CMK (cell line): ENCODE measurements at places on chromosomes 6 and 20.

- no peak for DNase-seq
Measured at GRCh38 chr6:41502566-41502916, 43.6 kb upstream of the FOXP4 start.

DNA sequence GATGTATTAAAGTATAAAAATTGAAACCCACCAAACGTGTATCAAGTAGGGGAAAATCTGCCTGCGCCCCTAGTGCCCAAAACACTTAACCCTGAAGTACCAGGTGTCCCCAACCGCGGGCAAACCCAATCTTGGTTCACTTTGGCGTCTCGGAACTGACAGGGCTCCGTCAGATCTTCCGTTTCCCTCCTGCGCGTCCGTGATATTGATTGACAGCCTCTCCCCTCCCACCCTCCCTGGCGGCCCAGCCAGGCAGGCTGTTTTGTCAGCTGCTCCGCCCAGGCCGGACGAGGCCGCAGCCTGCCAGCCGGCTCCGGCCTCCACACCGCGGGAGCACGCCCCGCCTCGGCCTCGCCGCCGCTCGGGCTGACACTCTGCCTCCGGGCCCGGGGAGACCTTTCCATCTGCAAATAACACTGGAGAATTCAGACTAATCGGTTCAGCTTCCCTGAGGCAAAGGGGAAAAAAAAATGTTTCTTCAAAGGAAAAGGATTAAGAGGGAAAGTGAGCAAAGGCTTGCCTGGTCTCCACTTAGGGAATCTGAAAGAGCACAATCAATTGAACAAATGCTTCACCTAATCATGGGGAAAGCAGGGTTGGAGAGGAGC is 234.9 kb upstream of the MCHR2 start:
- peak; percentile 30 for DNase-seq

DNA sequence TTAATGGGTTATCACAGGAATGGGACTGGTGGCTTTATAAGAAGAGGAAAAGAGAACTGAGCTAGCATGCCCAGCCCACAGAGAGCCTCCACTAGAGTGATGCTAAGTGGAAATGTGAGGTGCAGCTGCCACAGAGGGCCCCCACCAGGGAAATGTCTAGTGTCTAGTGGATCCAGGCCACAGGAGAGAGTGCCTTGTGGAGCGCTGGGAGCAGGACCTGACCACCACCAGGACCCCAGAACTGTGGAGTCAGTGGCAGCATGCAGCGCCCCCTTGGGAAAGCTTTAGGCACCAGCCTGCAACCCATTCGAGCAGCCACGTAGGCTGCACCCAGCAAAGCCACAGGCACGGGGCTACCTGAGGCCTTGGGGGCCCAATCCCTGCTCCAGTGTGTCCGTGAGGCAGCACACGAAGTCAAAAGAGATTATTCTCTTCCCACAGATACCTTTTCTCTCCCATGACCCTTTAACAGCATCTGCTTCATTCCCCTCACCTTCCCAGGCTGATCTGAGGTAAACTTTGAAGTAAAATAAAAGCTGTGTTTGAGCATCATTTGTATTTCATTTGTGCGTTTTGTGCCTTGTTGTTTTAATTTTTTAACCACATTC is 4.4 kb downstream of the HLA-E start:
- no peak for DNase-seq

GRCh38 chr20:62128502-62128901 is 6.2 kb downstream of the LSM14B start:
- no peak for DNase-seq

- DNase-seq = no peak
Measured at GRCh38 chr6:42241915-42242314, 24.3 kb upstream of the MRPS10 start.

GRCh38 chr6:39849764-39850163 is 57.6 kb downstream of the DAAM2 start:
- DNase-seq = no peak

DNA sequence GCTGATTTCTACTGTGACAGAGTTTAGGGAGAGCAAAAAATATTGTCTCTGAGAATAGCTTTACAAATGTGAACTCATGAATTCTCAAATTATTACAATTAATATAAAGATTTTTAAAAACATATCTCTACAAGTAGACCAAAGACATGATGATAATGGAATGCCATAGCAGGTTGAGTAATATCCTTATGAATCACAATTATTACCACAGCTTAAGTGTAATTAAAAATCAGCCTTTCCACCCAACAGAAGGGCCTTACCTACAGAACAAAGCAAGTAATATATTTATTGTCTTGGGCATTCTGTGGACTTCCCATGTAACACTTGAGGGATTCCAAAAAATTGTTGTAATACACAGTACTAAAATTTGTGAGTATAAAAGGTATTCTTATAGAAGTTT is 1099.6 kb upstream of the GJE1 start:
- no peak for DNase-seq

GRCh38 chr20:25532971-25533391 is 52.4 kb downstream of the NINL start:
- no peak for DNase-seq

DNA sequence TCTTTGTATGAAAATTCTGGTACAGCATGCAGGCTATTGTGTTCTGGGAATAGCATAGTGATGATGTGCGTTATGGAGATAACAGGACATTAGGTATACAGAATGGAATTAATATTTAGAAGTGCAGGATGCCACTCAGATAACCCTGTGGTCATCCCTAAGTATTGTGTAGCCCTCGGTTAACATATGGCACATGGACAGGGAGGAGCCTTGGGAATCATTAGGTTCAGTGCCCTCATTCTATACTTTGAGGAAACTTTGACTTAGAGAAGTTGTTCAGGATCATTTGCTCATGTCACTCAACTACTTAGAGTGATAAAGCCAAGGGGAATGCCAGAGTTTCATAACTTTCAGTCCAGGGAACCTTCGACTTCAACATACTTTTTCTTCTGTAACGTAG is 185.9 kb downstream of the UST start:
- no peak for DNase-seq

DNA sequence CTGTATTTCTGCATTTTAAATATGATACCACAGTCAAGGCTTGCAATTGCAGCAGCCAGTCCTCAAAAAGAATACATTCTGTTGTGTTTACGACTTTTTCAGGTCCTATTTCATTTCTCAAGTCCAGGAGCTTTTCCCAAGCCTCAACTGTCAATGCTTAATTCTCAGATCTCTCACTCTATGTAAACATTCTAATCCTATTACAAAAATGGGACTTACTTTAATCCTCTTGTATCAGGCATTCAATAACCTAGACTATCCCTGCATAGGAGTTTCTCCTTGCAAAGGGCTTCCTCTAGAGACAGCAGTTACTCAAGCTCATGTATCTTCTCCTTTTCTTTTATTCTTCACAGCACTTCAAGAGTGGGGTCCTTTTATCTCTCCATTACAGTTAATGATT is 1293.0 kb downstream of the GRIK2 start:
- DNase-seq = no peak

DNA sequence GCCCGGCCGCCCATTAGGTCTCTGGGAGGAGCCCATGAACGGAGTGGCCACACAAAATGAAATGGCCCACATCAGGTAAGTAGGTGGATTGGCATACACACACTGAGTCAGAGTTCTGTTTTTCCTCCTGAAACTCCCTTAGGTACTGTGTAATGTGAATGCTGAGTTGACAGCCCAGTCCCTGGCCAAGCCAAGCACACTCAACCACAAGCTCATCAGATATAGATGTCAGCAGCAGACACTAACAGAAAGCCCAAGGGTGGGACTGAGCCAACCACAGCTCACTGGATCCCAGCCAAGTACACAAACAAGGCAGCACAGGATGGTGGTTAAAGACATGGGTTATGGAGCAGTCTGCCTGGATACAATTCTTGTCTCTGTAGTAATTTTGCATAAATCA is 403.4 kb downstream of the GJA1 start:
- DNase-seq = peak; percentile 40

GRCh38 chr20:2708665-2709064 is 16.1 kb downstream of the EBF4 start:
- no peak for DNase-seq

DNA sequence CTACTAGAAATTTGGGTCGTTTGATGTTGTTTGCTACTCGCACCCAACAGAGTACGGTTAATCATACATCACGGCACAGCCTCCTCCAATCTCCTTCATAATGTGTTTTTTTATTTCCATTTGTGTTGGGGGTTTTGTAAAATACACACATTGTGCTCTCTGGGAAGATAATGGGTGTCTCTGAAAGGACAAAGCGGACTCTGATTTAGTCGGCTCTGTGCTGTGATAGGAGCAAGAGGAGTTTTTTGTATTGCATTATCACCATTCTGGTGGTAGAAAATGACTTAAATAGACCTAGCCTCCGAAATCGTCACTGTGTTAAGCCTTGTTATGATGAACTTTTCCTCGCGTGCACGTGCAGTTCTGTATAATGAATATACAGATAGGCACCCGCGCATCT is 196.3 kb downstream of the CDH4 start:
- no peak for DNase-seq

- no peak for DNase-seq
Measured at GRCh38 chr6:139479433-139480222, 105.2 kb upstream of the CITED2 start.

GRCh38 chr6:167846997-167847606 is 20.4 kb downstream of the AFDN start:
- DNase-seq = no peak

DNA sequence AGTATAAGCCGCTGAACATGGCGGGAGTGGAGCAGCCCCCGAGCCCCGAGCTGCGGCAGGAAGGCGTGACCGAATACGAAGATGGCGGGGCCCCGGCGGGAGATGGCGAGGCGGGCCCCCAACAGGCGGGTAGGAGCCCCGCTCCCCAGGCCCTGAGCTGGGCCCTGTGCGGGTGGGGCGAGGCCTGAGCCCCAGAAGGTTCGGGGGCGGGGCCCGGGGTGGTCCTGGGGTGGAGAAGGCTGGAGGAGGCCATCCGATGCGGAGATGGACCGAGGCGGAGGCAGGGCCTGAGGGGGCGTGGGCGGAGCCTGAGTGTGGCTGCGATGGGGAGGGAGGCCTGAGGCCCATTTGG is 7.1 kb downstream of the L3MBTL1 start:
- peak; percentile 18 for DNase-seq

- no peak for DNase-seq
Measured at GRCh38 chr6:128899341-128900050, 16.6 kb downstream of the LAMA2 start.
